ENCODE measurements at places on chromosomes 7 and 10.

- no peak for DNase-seq
Observed at GRCh38 chr10:122381680-122382079, 7.2 kb downstream of the PLEKHA1 start.

GRCh38 chr7:30159163-30159562, 24.4 kb downstream of the MTURN start:
- no peak for DNase-seq

DNA sequence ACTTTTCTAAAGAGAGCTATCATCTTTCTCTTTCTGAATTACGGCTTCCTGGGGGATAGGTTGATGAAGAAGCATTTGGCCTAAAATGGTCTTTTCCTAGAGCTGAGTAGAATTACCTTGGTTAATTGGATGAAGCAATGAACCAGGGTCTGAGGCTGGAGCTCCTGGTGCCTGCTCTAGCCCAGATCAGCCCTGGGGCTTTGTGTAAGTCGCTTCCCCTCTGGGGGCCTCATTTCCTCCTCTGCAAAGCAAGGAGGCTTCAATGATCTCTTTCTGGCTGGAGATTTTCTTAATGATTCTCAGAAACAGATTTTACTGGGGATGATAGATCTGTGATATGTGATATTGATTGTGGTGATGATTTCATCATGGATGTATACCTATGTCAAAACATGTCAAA, 3.5 kb upstream of the CPA2 start:
- no peak for DNase-seq

DNA sequence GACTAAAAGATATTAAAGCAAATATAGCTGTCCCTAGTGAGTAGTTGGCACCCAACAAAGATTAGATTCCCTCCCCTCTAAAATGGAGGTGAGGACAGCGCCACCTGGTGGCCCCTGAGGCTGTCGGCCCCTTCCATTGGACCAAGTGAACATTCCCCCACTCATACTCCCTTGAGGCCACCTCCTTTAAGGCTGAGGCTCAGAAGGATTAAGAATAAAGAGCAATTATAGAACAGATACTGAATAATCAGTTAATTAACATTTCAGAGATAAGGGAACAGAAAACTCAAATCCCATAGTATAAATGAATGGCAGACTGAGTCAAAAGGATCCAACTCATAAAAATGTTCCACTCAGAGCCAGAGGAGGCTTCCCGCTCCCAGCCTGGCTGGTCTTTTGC, 130.4 kb upstream of the GHITM start:
- peak; percentile 59 for DNase-seq

DNA sequence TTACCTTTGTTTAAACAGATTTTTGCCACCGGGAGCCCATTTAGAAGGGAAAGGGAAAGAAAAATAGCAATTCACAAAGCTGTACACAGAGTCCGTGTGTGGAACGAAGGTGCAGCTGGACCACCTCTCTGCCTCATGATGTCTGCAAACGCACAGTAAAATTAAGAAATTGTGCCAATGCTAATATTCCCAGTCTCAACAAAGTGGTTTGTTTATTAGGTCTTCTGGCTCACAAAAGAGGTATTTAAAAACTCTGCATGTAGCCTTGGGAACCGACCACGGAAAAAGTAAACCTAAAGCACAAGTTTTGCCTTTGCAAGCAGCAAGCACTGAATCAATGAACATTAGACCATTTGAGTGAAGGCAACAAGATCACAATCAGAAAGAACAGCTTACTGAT, 57.7 kb downstream of the CREB3L2 start:
- no peak for DNase-seq

GRCh38 chr7:99601656-99602310, 3.7 kb downstream of the TMEM225B start:
- no peak for DNase-seq

DNA sequence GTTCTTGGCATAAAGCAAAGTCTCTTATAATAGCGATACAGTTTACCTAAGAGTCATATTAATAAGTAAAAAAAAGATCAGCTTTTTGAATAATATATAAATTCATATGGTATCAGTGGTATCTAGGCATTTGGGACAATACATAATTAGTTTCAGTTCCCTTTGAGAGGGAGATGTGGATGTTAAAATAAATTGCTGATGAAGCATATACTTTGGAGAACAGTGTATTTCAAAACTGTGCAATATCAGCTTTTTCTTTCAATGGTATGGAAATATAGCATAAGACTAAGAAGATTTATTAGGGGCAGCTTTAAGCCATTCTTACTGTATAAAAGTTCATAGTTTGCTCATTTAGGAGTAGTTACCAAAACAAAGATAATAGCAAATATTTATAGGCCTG, 35.5 kb downstream of the MDFIC start:
- DNase-seq = no peak

DNA sequence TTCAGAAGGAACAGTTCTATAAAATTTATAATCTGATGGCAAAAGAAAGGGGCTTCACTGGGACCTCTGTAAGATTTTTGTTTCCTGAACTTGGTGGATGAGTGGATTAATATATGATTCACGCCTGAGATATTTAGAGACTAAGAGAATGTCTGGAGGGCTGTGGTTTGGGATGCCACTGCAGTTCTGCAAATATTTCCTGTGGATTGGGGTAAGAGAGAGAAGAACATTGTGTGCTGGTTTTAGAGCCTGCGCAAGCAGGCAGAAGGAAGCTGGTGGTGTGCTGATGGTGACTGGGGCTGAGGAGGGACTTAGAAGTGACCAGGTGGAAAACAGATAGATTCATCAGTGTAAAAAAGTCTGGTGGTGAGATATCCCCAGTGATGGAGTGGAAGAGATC, 87.0 kb downstream of the SUGCT start:
- DNase-seq = no peak

DNA sequence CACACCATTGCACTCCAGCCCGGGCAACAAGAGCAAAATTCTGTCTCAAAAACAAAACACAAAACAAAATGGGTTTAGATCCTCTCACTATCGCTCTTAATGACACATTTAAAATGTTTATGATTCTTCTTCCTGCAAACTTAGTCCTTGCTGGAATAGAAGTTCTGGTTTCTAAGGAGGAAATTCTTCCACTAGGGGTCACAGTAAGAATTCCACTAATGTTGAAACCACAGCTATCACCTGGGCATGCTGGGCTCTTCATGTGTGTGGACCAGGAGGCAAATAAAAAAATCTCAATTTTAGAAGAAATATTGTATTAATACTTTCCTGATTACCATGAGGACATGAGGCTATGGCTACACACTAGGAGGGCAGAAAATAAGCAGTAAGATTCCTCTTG, 915.8 kb downstream of the TYW1 start:
- no peak for DNase-seq

- DNase-seq = no peak
Observed at GRCh38 chr7:158710651-158711102, 6.1 kb upstream of the NCAPG2 start.

DNA sequence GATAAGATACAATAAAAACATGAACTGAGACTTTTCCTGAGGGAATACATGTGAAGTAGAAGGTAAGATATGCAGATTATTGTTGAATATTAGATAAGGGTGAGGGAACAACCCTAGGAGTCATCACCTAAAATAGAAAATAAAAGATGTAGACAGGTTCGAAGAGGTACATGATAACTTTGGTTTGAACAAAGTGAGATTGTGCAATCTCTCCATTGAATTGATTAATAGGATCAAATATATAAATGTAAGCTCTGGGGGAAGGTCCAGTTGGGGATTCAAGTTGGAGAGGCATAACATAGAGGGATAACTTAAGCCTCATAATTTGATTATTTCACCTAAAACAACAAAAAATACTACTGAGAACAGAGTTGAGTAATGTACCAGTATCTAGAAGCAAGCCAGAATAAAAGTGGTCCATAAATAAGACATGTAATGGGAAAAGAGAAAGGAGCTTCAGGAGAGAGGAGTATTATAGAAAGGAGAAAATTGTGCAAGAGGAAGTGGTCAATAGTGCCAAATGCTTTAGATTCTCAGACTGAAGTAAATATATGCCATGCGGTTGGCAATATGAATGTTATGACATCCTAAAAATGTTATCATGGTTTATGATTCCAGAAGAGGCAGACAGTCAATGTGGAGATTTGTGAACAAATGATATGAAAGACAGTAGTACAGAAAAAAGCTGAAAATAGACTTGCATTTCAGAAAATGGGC, 282.3 kb upstream of the CHRM2 start:
- no peak for DNase-seq

DNA sequence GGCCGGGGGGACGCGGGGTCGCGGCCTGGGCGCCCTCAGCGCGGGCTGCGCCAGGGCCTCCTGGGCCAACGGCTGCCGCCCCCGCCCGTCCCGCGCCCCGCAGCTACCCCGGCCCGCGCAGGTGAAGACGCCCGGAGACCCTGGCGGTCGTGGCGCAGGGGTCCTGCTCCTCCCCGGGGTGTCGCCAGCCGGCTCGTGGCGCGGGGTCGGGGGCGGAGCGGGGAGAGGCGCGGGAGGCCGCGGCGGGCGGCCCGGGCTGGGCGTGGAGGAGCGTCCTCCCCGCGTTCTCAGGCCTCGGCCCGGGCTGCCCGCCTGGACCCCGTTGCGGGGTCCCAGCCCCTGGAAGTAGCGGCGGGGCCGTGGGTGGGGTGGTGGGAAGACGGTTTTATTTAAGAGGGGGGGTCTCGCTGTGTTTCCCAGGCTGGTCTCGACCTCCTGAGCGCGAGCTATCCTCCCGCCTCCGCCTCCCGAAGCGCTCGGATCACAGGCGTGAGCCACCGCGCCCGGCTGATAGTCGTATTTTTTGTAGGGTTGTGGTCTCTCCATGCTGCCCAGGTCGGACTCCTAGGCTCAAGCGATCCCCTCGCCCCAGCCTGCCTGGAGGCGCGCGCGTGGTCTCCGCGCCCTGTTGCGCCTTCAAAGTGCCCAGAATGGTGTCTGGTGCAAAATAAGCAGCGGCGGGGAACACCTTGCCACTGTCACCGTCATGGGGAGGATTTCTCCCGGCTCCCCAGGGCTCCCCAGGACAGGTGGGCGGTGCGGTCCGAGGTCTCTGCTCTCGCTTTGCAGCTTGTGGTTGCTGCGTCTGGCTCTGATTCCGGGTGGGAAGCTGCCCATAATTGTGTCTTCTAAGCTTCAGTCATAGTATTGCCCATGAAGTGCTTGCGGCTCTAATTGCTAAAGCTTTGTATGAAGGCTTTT, 15.3 kb upstream of the SUN1 start:
- DNase-seq = peak; percentile 34

Measured in stimulated activated CD4-positive, alpha-beta T cell treated with anti-CD3 and anti-CD28 coated beads, Interleukin-4, amount 100 ng/mL, for 48 hours (primary cell).